ENCODE measurements at places on chromosomes 7 and 10. TPM values are rescaled to one million over a fixed set of nuclear protein-coding genes. Genes with fewer than 3 reads are reported as not detected.

The ZNF853 gene
- 5.8 TPM for total RNA-seq

The IL6 gene
- 3.9 TPM for total RNA-seq

The TAS2R39 gene
- not detected for total RNA-seq

The ANKRD7 gene
- total RNA-seq = not detected

The IFIT1B gene
- 2.9 TPM for total RNA-seq

The PON1 gene
- not detected for total RNA-seq

The LAMB1 gene
- total RNA-seq = 172 TPM

The PCLO gene
- 2.2 TPM for total RNA-seq

The RELN gene
- total RNA-seq = 1.8 TPM

The AQP1 gene
- 23.2 TPM for total RNA-seq

The PODXL gene
- 18.7 TPM for total RNA-seq

The METTL27 gene
- 1.4 TPM for total RNA-seq

The ATG9B gene
- 3.8 TPM for total RNA-seq

The ABCF2 gene
- 30.0 TPM for total RNA-seq

The BBS9 gene
- total RNA-seq = 23.1 TPM

The SLC26A5 gene
- total RNA-seq = 0.44 TPM

The AKR1C8 gene
- total RNA-seq = not detected

The PHYHIPL gene
- total RNA-seq = not detected

The ZSWIM8 gene
- 141 TPM for total RNA-seq

The CTBP2 gene
- 40.7 TPM for total RNA-seq

All from spleen (tissue), 13 donors.